ENCODE measurements at places on chromosomes 6 and 20.
A peak's percentile ranks its signal among the peaks of the same experiment; 100 is the strongest.

DNA sequence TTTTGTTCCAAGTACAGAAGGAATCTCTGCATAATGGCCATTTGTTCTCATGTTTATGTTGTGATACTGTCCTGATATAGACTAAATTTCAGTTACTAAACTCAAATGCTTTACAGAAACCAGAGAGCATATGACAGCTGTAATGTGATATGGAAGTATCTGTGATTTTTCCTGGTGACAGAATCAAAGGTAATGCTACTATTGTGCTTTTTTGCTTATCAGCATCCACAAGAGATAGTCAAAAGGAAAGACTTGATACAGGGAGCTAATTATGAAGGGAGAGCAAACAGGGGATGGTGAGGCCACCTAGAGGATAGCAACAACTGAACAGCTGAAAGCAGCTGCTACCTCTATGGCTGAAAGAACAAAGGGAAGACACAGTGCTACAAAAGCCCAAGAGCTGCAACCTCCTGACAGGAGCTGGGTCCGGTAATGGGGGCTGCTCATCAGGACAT lies 181.4 kb downstream of the PHF3 start:
- no peak for DNase-seq

GRCh38 chr6:71534921-71535320 lies 246.3 kb downstream of the OGFRL1 start:
- no peak for DNase-seq

GRCh38 chr6:1872649-1873131 lies 263.0 kb downstream of the FOXC1 start:
- peak; percentile 97 for DNase-seq

- DNase-seq, result no peak
Observed at GRCh38 chr6:77292564-77293546, 170.4 kb downstream of the HTR1B start.

GRCh38 chr20:328975-329695 lies 3.8 kb downstream of the SOX12 start:
- DNase-seq, result no peak

- no peak for DNase-seq
Observed at GRCh38 chr6:127267646-127268625, 1.3 kb downstream of the RNF146 start.

- no peak for DNase-seq
Observed at GRCh38 chr6:121584586-121585369, 149.3 kb downstream of the GJA1 start.

- no peak for DNase-seq
Observed at GRCh38 chr6:100592929-100593328, 128.2 kb upstream of the SIM1 start.

- DNase-seq, result no peak
Observed at GRCh38 chr6:74466572-74466971, 739.3 kb downstream of the COL12A1 start.
